ENCODE measurements at places on chromosomes 2 and 18. TPM values are rescaled to one million over a fixed set of nuclear protein-coding genes. Genes with fewer than 3 reads are reported as not detected.

CYP27A1 gene
- 546 TPM for total RNA-seq

- DNase-seq, result no peak
Observed at GRCh38 chr2:165801176-165801575, 7.1 kb upstream of the GALNT3 start.

DNA sequence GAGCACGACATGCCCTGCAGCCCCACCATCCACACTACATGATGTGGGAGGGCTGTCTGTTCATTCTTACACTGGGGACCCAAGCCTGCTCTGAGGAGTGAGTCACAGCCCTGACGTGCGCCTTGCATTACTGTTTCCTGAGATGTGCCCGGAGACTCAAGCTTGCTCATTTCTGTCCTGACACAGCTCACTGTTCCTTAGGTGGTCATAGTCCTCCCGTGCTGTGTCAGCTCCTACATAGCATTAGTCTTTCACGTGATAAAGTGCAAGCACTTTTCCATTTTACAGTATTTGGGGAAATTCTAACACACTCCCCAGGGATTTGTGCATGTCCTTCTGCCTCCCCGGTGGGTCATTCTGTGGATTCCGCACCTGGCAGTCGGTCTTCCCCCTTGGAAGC, 46.2 kb upstream of the TRIM43B start:
- DNase-seq, result no peak

AQP12B gene
- total RNA-seq, result not detected

GRCh38 chr2:130263606-130264005, 65.4 kb upstream of the TUBA3E start:
- DNase-seq, result no peak

DNA sequence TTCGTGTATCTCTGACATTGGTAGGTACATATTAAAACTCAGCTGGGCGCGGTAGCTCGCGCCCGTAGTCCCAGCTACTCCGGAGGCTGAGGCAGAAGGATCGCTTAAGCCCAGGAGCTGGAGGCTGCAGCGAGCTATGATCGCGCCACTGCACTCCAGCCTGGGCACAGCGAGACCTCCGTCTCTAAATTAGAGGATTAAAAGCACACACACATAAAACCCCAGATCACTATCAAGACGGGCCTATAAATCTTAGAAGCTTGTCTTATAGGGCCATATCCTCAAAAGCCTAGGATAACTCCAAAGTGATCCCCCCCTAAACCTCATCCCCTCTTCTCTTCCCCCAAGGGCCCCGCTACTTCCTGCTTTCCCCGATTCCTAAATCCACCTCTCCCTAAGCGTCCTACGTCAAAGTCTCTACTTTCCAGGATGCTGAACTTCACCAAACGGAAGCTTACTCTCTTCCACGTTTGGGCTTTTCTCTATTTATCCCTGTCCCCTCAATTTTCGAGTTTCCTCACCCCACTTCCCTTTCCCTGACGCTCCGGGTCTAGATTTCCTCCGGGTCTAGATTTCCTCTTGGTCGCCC, 707 bp downstream of the KRCC1 start:
- no peak for DNase-seq
